NCI-H2171 treated with DMSO at 0.1 percent for 48 hours (cell line): ENCODE measurements at places on chromosomes 1 and 21.

DNA sequence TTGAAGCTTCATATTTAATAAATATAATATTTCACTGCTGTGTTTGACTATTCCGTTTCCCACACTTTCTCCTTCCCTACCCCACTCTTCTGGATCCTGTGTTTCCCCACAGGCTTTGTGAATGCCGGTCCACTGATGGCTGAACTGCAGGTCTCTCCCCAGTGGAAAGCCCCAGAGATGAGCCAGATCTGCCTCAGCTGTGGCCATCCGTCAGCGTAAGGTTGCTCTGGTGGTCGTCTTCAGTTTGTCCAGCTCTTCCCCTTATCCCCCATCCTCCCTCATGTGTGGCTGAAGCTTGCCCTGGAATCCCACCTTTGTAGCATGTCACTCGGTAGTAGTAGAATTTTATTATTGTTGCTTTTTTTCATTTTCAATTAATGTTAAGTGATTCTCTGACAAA is 11.4 kb downstream of the SMAP2 start:
- DNase-seq = no peak

- no peak for DNase-seq
Observed at GRCh38 chr1:7853684-7854026, 790 bp upstream of the UTS2 start.

GRCh38 chr1:14875524-14876509 is 277.3 kb downstream of the KAZN start:
- DNase-seq = peak; percentile 68

GRCh38 chr1:25692560-25692959 is 76.0 kb downstream of the MAN1C1 start:
- no peak for DNase-seq

- peak; percentile 85 for DNase-seq
Observed at GRCh38 chr1:10755970-10756521, 40.4 kb downstream of the CASZ1 start.

- no peak for DNase-seq
Observed at GRCh38 chr1:33149453-33150190, 32.2 kb downstream of the TRIM62 start.

DNA sequence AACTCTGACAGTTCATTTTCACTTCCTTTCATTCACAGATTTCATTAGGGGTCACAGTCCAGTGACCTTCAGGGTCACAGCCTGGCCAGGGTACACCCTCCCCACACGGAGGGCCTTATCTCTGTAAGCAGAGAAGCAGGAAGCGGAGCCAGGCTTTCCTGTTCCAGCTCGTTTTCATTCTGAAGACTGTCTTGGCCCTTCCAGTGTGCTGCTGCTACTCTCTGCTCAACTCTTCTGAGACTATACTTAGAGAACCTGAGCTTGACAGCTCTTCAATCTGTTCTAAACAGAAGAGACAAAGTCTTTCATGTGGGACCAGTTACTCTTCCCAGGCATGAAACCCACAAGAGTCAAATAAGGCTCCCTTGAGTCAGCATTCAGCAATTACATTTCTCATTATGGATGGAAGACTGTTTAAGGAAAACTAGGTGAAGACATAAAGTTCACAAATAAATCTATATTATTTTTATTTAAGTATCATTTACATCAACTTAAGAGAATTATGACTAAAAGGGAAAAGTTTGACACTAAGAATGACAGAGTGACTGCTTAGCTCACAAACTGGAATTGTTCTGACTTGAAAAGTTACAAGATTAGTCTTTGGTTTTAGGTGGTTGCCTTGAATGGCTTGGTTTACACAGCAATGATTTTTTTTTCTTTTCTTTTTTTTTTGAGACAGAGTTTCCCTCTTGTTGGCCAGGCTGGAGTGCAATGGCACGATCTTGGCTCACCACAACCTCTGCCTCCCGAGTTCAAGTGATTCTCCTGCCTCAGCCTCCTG is 4.8 kb upstream of the TDRD10 start:
- DNase-seq = no peak
